Hepatocyte (in vitro differentiated cells): ENCODE measurements at places on chromosomes 12 and 14. TPM values are rescaled to one million over a fixed set of nuclear protein-coding genes. Genes with fewer than 3 reads are reported as not detected.

The C14orf39 gene
- 0.28 and 0.37 TPM in 2 replicates for total RNA-seq

GRCh38 chr14:104025534-104025933, 60.0 kb upstream of the ASPG start:
- DNase-seq, result no peak

The SERPINA10 gene
- 19.1 and 23.0 TPM in 2 replicates for total RNA-seq

GRCh38 chr12:90172524-90172923, 463.9 kb upstream of the ATP2B1 start:
- DNase-seq, result no peak
